ENCODE measurements at places on chromosomes 1 and 21. TPM values are rescaled to one million over a fixed set of nuclear protein-coding genes. Genes with fewer than 3 reads are reported as not detected.
A peak's percentile ranks its signal among the peaks of the same experiment; 100 is the strongest.

GRCh38 chr1:14441302-14441741 lies 157.2 kb upstream of the KAZN start:
- DNase-seq: no peak
- H3K36me3 ChIP-seq: no peaks in the 10 kb centered on the region
- no peaks in the 10 kb centered on the region for H3K4me1 ChIP-seq
- H3K27me3 ChIP-seq: no peaks in the 10 kb centered on the region
- H3K27ac ChIP-seq: no peak overlapping the region
- H3K4me3 ChIP-seq: no peak overlapping the region

- H3K4me3 ChIP-seq: no peak overlapping the region
- no peaks in the 10 kb centered on the region for H3K36me3 ChIP-seq
- no peaks in the 10 kb centered on the region for H3K4me1 ChIP-seq
- no peak overlapping the region for H3K27ac ChIP-seq
Observed at GRCh38 chr1:223199094-223199647, 56.1 kb upstream of the TLR5 start.

- no peak for DNase-seq
- no peaks in the 10 kb centered on the region for H3K4me1 ChIP-seq
- H3K27me3 ChIP-seq: no peaks in the 10 kb centered on the region
- H3K4me3 ChIP-seq: no peak overlapping the region
Observed at GRCh38 chr1:85689775-85690404, 18.3 kb downstream of the ZNHIT6 start.

The DNM3 gene
- 5.1 TPM for total RNA-seq

The CNR2 gene
- under 0.01 TPM for total RNA-seq

The SLC2A5 gene
- total RNA-seq: 2.8 TPM

- no peaks in the 10 kb centered on the region for H3K4me1 ChIP-seq
- DNase-seq: no peak
- no peaks in the 10 kb centered on the region for H3K27me3 ChIP-seq
- no peak overlapping the region for H3K27ac ChIP-seq
- no peaks in the 10 kb centered on the region for H3K36me3 ChIP-seq
- no peak overlapping the region for H3K4me3 ChIP-seq
Observed at GRCh38 chr1:107979926-107980325, 14.9 kb upstream of the VAV3 start.

DNA sequence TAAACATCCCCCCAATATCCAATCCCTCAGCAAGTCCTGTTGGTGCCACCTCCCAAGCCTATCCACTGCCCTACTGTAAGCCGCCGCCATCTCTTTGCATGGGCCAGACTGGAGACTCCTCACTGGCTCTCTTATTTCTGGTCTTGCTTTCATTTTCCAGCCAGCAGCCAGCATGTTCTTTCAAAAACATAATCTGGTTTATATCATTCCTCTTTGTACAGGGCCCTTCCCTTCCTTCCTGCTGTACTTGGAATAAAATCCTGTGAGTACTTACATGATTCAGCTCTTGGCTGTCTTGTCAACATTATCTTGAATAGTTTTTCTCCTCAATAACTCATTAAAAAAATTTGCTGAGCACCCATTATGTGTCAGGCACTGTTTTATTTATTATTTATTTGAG lies 28.2 kb downstream of the TLR5 start:
- H3K4me1 ChIP-seq: no peaks in the 10 kb centered on the region

The PSRC1 gene
- 4.2 TPM for total RNA-seq

- no peaks in the 10 kb centered on the region for H3K27me3 ChIP-seq
- no peak overlapping the region for H3K4me3 ChIP-seq
- no peaks in the 10 kb centered on the region for H3K4me1 ChIP-seq
- no peak overlapping the region for H3K27ac ChIP-seq
- no peak for DNase-seq
- no peaks in the 10 kb centered on the region for H3K36me3 ChIP-seq
Observed at GRCh38 chr1:56003846-56004245, 575.5 kb downstream of the PLPP3 start.

DNA sequence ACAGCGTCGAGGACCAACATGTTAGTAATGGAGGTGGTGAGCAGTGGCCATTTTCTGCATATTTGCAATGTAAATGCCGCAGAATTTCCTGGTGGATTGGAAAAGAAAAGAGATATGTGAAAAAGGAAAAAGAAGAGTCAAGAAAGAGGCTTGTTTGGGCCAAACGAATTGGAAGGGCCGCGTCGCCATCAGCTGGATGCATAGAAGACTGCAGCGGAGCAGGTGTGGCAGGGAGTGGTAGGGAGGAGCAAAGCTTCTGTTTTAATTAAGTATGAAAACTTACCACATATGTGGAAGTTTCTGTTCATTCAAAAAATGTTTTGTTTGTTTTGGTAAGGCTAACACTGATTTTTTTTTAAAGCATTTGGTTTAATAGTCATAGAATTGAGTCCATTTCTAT lies 690.7 kb downstream of the NCAM2 start:
- H3K4me3 ChIP-seq: no peak overlapping the region
- no peak for DNase-seq
- H3K36me3 ChIP-seq: no peaks in the 10 kb centered on the region
- H3K4me1 ChIP-seq: no peaks in the 10 kb centered on the region
- no peaks in the 10 kb centered on the region for H3K27me3 ChIP-seq

GRCh38 chr1:193856261-193856660 lies 669.8 kb upstream of the B3GALT2 start:
- DNase-seq: no peak
- no peak overlapping the region for H3K27ac ChIP-seq
- no peaks in the 10 kb centered on the region for H3K36me3 ChIP-seq
- H3K27me3 ChIP-seq: no peaks in the 10 kb centered on the region
- H3K4me3 ChIP-seq: no peak overlapping the region

- H3K27me3 ChIP-seq: peaks cover 16% of the 10 kb centered on the region
- H3K4me3 ChIP-seq: no peak overlapping the region
- no peaks in the 10 kb centered on the region for H3K36me3 ChIP-seq
Observed at GRCh38 chr1:34642679-34643078, 112.2 kb upstream of the GJB5 start.

- no peak overlapping the region for H3K27ac ChIP-seq
- no peak for DNase-seq
- no peak overlapping the region for H3K4me3 ChIP-seq
- peaks cover 9% of the 10 kb centered on the region for H3K4me1 ChIP-seq
Observed at GRCh38 chr1:174988986-174989385, 10.8 kb upstream of the CACYBP start.

DNA sequence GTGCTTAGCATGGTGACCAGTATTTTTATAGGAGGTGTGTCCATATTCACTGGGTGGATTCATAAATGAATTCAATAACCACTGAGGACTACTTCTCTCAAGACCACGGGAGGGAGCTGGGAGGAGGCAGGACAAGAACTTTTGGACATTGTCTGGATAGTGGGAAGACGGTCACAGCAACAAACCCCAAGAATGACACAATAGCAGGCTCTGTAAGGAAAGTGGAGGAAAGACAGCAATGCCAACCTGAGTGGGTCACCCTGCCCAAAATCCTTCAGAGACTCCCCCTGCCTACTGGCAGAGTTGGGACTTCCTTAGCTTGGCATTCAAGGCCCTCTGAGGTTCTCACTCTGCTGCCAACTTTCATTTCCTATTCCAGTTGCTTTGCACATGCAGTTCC lies 42.0 kb downstream of the GLIS1 start:
- H3K4me1 ChIP-seq: no peaks in the 10 kb centered on the region
- DNase-seq: no peak

The PRAMEF17 gene
- not detected for total RNA-seq

The ANKRD35 gene
- 10.2 TPM for total RNA-seq

DNA sequence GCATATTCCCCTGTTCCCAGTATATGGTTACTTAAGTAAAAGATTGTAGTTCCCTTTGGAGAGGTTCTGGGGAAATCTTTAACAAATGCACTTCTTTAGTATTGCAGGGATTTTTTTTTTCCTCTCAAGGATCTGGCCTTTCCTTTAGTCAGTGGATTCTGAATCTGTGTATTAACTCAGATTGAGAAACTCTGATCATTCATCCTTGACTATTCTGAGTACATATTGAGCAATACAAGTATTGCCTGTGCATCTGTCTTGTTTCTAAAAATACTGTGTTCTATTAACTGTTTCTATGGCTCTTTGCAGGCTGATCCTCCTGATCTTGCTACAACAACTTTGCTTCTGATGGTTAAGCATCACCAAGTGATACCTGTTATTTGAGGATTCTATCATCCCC lies 67.8 kb upstream of the FGGY start:
- H3K4me3 ChIP-seq: no peak overlapping the region
- no peaks in the 10 kb centered on the region for H3K36me3 ChIP-seq

The CAPN8 gene
- 83.9 TPM for total RNA-seq

GRCh38 chr1:46761740-46762139 lies 37.1 kb upstream of the CYP4B1 start:
- H3K4me1 ChIP-seq: peaks cover 4% of the 10 kb centered on the region
- H3K27me3 ChIP-seq: no peaks in the 10 kb centered on the region
- no peak for DNase-seq
- no peak overlapping the region for H3K27ac ChIP-seq

- H3K36me3 ChIP-seq: no peaks in the 10 kb centered on the region
- no peaks in the 10 kb centered on the region for H3K4me1 ChIP-seq
- H3K27ac ChIP-seq: no peak overlapping the region
- no peaks in the 10 kb centered on the region for H3K27me3 ChIP-seq
- no peak for DNase-seq
Observed at GRCh38 chr1:32257227-32257508, 6.1 kb downstream of the LCK start.

The RNF223 gene
- 0.33 TPM for total RNA-seq

- peak overlapping the region; percentile 87 for H3K27ac ChIP-seq
- peaks cover 8% of the 10 kb centered on the region for H3K4me1 ChIP-seq
- no peak overlapping the region for H3K4me3 ChIP-seq
- DNase-seq: no peak
- H3K36me3 ChIP-seq: no peaks in the 10 kb centered on the region
Observed at GRCh38 chr1:183137782-183138181, 48.3 kb upstream of the LAMC2 start.

DNA sequence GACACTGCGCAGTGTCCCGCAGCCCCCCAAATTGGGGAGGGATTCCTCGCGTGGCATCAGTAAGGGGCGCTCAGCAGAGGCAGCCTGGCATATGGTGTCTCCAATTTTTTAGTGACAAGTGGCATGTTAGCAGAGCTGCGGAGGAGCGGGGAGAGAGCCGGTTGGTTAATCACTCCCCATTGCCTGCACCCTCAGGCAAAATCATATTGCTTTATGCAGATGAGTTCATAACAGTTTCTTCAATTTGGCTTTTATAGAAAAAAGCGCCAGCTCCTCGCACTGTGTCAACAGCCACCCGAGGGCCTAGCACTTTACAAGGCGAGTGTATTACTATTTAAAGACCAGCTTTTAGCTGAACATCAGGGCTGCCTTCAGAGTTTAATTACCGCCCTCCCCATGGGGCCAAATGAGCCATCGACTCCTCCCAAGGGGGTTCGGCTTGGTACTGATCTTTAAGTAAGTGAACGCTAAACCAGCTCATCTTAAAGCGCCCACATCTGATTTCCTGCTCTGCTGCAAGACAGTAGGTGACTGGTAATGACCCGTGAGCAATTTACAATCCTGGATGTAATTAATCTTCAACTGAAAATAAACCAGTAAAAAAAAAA lies 298.9 kb downstream of the DSCAM start:
- H3K4me3 ChIP-seq: no peak overlapping the region
- DNase-seq: no peak
- H3K27me3 ChIP-seq: no peaks in the 10 kb centered on the region
- H3K4me1 ChIP-seq: no peaks in the 10 kb centered on the region

GRCh38 chr1:225817611-225818061 lies 7.7 kb downstream of the EPHX1 start:
- H3K36me3 ChIP-seq: no peaks in the 10 kb centered on the region
- H3K4me3 ChIP-seq: no peak overlapping the region
- no peaks in the 10 kb centered on the region for H3K27me3 ChIP-seq

DNA sequence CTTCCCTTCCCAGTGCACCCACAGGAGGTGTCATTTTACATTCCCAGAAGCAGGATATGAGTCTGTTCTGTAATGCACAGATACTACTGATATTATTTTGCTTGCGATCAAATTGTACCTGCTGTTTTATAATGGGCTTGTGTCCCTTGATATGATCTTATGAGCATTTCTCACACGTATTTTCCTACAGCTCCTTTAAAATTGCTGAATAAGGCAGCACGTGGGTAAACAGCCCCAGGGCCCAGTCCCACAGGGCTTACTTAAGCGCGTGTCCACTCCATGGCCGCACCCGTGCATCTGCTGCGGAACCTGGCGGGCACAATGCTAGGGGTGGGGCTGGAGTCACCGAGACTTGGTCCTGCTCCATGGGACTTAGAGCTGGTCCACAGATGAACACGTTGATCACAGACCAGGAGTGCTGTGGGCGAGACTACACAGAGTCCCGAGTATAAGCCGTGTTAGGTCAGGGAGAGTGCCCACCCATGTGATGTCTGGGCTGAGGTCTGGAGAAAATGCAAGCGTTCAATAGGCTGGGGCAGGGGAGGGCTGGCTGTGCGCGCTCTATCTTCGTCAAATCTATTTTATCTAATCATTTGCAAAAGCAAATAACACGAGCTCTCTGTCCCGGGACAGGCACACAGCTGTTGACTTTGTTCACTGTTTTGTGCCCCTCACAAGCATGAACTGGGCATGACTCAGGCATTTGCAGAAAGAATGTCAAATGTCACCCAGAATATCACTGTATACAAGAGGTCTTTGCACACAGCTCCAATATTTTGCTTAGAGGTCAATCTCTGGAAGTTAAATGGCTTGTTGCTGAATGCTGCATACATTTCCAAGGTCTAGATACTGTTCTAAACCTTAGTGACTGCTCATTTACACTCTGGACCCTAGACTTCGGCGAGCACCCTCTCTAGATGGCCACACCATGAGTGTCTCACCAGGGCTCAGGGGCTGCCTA lies 119.3 kb downstream of the CRYAA start:
- DNase-seq: no peak
- no peak overlapping the region for H3K4me3 ChIP-seq
- no peak overlapping the region for H3K27ac ChIP-seq
- H3K4me1 ChIP-seq: no peaks in the 10 kb centered on the region
- H3K36me3 ChIP-seq: no peaks in the 10 kb centered on the region

DNA sequence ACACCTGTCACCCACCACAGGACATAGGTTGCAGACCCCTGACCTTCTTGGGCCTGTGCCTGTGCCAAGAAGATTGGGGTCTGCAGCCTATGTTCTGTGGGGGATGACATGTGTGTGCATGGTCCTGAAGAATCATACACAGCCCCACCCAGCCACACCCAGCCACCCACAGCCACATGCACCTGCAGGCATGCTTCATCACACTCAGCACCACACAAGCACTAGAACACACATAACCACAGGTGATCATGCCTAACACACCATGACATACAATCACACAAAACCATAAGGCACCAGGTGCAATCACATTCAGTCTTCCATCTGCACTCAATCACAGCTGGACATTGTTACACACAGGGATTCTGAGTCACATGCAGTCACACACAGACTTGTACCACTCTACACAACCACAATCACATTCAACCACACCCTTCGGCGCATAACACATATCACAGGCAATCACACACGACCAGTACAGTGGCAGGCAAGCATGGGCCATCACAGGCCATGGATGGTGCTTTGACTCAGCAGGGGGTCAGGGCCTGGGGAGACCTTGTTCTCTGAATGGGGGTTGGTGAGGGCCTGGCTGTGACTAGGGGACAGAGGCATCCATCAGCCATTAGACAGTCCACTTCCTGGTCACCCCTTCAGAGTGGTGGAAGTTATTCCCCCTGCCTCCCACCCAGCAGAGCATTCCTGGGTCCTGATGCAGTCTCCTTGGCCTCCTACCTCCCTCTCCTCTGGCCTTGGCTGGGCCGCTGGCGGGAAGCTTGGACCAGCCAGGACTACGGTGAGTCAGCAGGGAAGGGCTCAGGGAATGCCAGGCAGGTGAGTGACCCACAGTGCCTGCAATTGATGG lies 44.3 kb upstream of the EPS8L3 start:
- no peaks in the 10 kb centered on the region for H3K36me3 ChIP-seq
- H3K4me1 ChIP-seq: no peaks in the 10 kb centered on the region
- no peak for DNase-seq
- no peak overlapping the region for H3K27ac ChIP-seq

GRCh38 chr1:147109762-147110161 lies 62.5 kb downstream of the PRKAB2 start:
- H3K27me3 ChIP-seq: no peaks in the 10 kb centered on the region
- peak; percentile 26 for DNase-seq
- no peaks in the 10 kb centered on the region for H3K4me1 ChIP-seq
- no peak overlapping the region for H3K4me3 ChIP-seq
- H3K27ac ChIP-seq: no peak overlapping the region

Data from breast epithelium (tissue), 4 donors.